ENCODE measurements at places on chromosomes 3 and 15.
A peak's percentile ranks its signal among the peaks of the same experiment; 100 is the strongest.

DNA sequence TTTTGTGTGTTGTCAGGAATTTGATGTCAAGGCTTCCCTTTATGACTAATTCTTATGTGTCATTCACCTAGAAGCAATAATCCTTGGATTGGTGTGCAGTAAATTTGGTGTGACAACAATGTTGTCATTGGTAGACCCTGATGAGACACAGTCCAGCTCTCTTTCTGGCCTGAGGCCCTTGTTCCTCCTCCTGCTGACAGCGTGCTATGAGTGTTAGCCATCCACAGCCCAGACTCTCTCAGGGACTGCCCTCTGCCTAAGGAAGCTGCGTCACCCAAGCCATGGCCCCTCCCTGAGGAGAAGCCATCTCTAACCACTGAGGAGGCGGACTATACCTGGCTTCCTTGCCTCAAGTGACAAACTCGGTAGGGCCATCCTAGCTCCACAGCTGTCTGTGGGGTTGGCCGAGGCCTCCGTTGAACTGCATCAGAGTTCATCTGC is 13.3 kb upstream of the TM4SF1 start:
- peak; percentile 81 for DNase-seq

- peak; percentile 24 for DNase-seq
Measured at GRCh38 chr15:52765785-52766184, 24.4 kb downstream of the ONECUT1 start.

- peak; percentile 91 for DNase-seq
Measured at GRCh38 chr15:59501597-59501996, 63.6 kb downstream of the FAM81A start.

DNA sequence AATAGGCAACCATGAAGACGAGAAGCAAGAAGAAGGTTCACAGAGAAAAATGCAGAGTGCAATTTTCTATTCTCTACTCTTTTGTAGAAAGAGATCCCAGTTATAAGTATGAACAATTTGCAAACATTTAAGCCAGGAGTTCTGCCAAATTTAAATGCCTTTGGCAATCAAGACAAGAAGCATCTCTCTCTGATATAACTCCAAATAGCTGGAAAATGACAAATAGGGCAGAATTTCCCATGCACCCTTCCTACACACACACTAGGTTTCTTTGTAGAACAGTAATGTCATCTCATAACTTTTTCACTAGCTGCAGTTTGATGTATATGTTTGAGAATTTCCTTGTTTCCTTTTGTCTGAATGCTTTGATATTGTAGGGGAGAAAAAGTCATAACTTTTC is 333.5 kb upstream of the AZI2 start:
- no peak for DNase-seq

GRCh38 chr3:46464326-46465195 is at the start of gene LTF:
LTF (minus strand) TSS chr3:46464905; CDS start chr3:46464867, 38 bp downstream.
- DNase-seq: no peak

DNA sequence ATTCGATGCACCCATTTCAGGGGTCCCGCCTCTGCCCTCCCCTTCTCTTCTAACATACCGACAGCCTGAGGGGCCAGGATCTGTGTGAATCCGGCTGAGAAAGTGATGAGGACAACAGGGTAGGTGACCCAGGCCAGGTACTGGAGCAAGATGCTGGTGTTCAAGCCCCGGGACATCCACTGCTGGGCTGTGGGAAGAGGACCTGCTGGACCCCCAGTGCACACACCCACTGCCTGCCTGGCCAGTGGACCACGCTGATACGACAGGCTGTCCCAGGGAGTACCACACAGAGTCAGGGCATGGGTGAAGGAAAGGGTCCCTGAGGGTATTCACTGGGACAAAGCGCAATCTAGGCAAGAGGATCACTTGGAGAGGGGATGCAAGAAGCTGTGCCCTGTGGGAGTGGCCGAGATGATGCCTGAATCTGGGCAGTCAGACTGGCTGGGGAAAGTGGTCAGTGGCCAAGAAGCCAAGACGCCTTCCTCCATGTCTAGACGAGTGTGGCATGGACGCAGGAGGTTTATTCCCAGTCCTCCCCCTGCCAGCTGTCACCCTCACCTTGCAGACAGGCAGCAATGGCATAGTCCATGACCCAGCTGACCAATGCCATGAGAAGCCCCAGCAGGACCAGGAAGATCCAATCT is 3.2 kb downstream of the CLCN2 start:
- no peak for DNase-seq

- DNase-seq: no peak
Measured at GRCh38 chr3:46398186-46398955, 8.5 kb downstream of the CCR5AS start.

DNA sequence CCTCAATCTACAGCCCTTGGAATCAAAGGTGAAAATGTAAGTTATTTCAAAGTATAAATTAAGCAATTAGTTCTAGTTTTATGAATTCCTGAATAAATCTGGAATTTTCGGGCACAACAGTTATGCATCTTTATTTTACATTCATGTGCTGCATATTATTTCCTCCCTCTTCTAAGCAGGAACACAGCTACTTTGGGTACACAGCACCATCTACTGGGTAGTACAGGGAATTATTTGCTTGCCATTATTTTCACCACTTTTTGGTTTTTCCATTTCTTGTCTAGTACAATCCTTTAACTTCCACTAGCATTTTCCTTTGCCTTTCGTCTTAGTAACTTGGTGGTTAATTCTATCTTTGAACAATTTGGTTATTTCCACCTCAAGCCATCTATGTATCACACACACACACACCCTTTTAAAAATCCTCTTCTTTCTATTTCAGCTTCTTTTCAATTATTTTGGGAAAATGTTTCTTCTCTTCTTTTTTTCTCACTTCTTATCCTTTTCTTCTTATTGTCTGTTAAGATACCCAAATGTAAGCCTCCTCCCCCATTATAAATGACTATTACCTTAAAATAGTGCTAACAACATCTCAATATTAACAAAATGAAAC is 451.0 kb downstream of the MFSD1 start:
- DNase-seq: peak; percentile 56

GRCh38 chr15:101052681-101053121 is 133.5 kb downstream of the LRRK1 start:
- no peak for DNase-seq

- DNase-seq: no peak
Measured at GRCh38 chr3:5314897-5315296, 127.4 kb downstream of the EDEM1 start.

DNA sequence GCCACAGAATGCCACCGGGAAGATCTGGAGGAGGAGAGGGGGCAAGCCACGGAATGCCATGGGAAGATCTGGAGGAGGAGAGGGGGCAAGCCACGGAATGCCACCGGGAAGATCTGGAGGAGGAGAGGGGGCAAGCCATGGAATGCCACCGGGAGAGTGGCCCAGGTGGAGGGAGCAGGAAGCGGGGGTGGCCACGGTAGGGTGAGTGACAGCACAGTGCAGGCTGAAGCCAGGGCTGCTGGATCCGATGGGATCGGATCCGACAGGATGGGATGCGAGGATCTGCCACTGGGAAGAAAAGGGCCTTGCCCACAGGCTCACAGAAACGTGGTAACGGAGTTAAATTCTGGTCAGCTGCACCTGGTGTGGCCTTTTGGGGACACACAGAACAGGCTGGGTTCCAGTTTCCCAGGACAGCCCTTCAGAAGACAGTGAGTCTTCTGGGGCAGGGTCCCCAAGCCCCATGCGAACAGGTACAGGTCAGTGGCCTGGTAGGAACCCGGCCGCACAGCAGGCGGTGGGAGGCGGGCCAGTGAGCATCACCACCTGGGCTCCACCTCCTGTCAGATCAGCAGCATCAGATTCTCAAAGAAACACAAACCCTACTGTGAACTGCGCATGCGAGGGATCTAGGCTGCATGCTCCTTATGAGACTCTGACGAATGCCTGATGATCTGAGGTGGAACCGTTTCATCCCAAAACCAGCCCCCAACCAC is 58.8 kb downstream of the XXYLT1 start:
- DNase-seq: no peak

GRCh38 chr3:133930341-133930933 is 34.8 kb upstream of the RAB6B start:
- DNase-seq: peak; percentile 68

GRCh38 chr3:8952130-8952529 is 11.1 kb downstream of the RAD18 start:
- no peak for DNase-seq

- peak; percentile 7 for DNase-seq
Measured at GRCh38 chr3:34106879-34107278, 308.4 kb downstream of the PDCD6IP start.

- no peak for DNase-seq
Measured at GRCh38 chr3:41836360-41837134, 125.4 kb downstream of the ULK4 start.

DNA sequence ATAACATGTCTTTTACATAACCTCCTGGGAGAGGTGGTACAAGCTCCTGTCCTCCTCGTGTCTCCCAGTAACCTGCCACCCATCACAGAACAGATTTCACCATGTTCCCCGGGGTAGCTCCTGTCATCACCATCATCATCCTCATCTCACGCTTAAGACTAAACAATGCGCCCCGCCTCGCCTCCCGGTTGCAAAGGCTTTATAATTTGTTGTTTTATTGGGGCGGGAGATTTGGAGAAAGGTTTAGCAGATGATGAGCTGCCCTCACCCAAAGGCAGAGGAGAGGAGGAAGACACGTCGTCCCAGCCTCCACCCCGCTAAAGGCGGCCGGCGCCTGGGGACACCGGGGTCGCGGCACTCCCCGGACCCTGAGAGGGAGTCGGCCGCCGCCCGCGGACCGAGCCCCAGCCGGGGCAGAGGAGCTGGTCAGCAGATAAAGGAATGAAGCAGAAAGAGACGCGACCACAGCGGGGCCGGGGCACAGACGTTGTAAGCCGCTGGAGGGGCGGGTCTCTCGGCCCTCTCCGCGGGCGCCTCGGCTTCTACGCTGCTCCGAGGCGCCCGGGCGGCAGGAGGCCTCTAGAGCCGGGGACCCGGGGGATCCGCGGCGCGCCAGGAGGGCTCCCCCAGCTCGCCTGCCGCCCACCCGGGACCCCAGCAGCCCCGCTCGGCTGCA is 589 bp downstream of the HERC1 start:
- peak; percentile 28 for DNase-seq

DNA sequence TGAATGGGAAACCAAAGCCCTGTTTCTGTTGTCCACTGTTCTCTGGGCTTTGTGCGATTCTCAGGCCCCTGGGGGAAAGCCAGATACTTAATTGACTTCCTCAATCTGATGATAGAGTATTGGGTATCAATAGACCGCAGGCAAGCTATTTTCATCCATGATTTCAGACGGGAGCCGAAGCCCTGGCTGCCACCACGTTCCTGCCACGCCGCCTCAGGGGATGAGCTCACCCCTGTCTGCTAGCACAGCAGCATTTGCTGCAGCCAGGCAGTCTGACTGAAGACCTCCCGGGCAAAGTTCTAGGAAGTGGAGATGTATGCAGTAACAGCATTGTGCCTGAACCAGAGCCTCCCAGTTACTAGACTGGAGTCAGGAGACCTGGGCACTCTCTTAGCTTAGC is 69.8 kb downstream of the ISG20 start:
- no peak for DNase-seq

- no peak for DNase-seq
Measured at GRCh38 chr3:39671600-39671999, 137.8 kb upstream of the MYRIP start.

DNA sequence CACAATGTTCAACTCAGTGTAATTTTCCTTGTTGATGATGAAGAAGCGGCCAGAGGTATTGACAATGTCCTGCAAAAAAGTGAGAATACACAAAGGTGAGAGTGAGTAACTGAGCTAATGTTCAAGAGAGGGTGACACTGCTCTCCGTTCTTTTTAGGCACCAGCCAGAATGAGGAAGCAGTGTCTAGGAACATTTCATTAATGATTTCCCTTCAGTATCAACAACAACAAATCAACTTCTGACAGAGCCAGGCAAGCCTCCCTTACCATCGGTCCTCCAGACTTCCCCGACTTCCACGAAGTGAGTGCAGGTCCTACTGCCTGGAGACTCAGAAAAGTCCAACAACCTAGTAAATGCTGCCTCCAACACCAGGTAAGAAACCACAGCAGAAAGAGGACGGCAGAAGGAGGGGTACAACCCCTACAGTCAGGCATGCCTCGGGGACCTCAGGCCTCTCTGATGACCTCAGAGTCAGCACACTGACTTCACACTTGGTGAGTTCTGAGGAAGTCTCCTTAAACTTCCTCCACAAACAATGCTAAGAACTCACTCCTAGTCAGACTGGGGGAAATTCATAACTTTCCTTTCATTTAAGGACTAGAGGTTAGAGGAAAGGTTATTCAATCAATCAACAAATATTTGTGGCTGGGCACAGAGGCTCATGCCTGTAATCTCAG is 62.7 kb downstream of the NPTN start:
- DNase-seq: no peak

DNA sequence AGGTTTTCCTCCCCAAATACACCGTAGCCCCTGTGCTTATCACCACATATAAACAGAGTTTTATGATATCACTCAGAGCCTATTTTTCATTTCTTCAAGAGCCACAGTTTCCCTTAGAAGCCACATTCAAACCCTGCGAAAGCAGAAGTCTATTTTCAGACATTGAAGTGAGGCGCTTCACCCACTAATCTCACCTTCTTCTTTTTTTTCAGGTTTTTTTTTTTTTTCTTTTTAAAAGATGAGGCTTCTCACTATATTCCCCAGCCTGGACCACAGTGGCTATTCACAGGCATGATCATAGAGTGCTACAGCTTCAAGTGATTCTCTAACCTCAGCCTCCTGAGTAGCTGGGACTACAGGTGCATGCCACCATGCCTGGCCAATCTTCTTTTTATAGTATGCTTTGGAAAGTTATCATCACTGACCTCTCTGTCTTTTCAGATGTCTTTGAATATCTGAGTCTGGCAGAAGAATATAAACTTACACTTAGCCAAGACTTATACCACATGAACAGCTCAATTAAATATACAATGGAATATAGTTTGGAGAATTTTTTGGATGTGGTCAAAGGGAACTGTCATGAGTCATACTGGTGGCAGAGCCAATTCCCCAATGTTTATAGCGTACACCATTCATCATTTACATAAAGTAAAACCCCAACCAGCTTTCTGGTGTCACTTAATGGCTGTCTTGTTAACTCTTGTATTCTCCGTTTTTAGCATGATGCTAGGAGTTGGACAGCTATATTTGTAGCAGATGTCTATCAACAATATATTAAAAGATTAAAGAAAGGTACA is 59.7 kb upstream of the CCDC50 start:
- DNase-seq: no peak

GRCh38 chr3:7562892-7563291 is 702.0 kb downstream of the GRM7 start:
- DNase-seq: no peak

DNA sequence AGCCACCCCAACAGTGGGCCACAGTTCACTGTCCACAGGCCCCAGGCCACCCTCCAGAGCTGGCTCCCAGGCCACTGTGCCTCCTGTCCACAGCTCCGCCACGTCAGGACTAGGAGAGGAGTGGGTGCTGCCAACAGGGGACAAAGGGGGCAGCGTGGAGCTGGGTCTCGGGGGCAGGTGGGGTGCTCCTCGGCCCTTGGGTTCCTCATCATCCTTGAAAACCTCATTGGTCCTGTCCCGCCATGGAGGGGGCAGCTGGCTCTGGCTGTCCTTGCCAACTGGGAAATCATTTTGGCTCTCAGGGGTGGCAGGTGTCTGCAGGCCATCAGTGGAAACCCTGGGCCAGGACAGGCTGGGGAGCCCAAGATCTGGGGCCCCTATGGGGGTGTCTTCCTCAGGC is 45.2 kb downstream of the ADAMTS7 start:
- DNase-seq: no peak

GRCh38 chr3:59481776-59482400 is 432.1 kb upstream of the CFAP20DC start:
- no peak for DNase-seq
